Ovary (tissue), 10 donors: ENCODE measurements at places on chromosomes 3 and 15. TPM values are rescaled to one million over a fixed set of nuclear protein-coding genes. Genes with fewer than 3 reads are reported as not detected.

DNA sequence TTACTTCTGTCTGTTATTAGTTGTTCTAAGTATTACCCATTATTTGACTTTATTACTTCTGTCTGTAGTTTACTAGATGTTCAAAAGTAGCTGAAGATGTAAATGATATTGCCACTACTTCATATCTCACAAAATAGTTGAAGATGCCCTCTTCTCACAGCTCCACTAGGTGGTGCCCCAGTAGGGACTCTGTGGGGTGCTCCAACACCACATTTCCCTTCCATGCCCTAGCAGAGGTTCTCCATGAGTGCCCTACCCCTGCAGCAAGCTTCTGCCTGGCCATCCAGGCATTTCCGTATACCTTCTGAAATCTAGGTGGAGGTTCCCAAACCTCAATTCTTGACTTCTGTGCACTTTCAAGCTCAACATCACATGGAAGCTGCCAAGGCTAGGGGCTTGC lies 80.8 kb downstream of the KCNH8 start:
- DNase-seq = no peak

DNA sequence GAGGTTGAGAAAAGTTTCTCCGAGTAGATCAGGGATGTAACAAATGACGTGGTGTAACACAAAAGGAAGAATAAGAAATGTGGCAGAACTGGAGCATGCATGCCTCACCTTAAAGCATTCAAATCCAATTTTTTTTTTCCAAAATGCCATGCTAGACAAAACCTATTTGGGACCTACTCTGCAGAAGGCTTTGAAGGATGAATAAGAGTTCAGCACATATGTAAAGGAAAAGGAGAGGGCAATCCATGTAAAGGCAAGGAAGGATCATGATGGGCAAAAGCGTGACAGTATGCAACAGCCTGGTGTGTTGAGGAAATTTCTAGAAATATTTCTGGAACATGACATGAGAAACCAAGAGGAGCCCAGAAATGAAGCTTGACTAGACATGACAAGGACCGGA lies 116.4 kb downstream of the OXNAD1 start:
- no peak for DNase-seq

DNA sequence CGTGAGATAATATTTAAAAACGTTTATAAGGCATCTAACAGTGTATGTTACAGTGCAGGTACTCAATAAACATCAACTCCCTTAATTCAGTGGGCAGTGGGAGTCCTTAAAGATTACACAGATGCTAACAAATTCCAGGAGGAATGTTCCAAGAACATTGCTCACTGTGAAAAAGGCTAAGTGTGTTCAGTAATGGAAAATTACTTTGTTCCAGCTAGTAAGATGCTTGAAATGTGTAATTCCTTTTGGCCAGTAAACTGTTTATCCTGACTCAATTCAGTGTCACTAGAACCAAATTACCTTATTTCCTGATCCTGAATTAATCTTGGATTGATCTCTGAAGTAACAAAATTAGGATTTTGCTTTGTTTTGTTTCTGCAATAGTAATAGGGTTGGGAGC lies 54.2 kb upstream of the SEMA6D start:
- DNase-seq = no peak

DNA sequence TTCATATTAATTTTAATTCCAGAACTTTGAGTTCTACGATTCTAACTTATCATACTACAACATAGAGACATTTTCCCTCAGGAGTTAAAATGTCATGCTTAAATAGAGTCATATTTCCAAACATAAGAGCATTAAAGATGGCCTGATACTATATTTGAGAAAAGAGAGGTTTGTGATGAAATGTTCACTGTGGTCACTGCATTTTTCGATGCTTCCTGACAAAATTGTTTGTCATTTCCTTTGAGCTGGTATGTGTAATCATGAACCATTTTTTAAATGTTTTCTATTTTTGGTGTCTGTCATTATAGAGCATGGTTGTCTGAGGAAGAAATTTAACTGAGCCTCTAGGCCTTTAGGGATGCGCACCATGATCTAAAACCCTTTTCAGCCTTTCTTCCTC lies 721.4 kb upstream of the NR2F2 start:
- no peak for DNase-seq

GRCh38 chr3:133119176-133119575 lies 81.0 kb downstream of the TMEM108 start:
- no peak for DNase-seq

GRCh38 chr3:152376351-152377183 lies 107.8 kb downstream of the MBNL1 start:
- no peak for DNase-seq

DNA sequence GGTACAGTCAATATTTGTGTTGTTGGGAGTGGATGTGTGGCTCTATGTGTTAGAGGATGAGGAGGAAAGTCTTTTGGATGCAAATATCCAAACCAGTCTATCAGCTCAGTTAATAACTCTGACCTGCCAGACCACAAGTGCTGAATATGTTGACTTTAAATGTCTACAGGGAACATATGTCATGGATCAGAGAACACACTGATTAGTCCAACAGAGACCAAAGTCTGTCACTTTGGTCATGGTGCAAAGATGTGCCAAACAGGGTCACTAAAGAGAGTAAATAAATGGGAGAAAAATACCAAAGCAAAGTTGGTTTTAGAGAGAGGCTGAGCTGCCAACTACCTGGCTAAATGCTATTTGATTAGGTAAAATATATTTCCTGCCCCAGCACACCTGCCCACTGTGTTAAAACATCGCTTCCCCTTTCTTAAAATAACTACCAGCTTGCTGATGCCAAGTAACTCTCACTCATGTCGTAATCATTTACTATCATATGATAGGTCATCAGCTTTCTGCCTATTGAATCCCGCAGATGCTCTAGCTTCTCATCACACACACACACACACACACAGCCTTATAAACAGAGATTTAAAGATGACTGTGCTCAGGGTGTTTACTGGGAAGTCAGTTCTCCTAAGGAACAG lies 173.3 kb downstream of the PDZRN3 start:
- DNase-seq = no peak

GRCh38 chr15:95574053-95574452 lies 756.4 kb upstream of the NR2F2 start:
- DNase-seq = no peak

DNA sequence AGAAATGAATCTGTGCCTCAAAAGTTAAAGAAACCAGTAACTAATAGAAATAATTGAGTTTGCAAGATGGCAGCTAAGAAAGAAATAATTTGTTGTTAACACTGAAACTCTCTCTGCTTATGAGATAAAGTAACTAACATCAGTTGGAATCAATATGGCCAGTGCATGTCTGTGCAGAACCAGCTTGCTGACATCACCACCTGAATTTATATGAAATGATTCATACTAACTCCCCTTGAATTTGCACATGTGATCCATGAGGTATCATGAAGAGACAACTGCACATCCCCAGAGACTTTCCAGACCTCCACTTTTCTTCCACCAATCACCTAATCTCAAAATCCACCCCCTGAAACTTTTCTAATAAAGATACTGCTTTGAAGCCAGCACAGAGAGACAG lies 10.3 kb upstream of the SLC25A38 start:
- no peak for DNase-seq

GRCh38 chr3:46906471-46907058 lies 29.0 kb downstream of the PTH1R start:
- no peak for DNase-seq

DNA sequence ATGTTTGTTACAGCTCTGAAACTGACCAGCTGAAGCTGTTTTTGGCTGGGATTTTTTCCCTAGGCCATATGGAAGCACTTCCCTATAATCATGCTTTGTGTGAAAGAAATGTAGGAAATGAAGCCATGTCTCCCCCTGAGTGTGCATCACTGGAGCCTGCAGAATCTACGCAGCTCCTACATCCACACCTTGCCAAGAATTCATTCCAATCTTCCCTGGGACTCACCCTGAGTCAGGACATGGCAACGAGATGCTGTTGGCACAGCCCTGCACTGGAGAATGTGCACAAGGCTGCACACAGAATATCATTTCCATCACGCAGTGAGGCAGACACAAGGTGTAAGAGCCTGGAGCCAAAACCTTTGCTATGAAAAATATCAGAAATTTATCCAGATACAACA lies 189.5 kb downstream of the ADAMTSL3 start:
- no peak for DNase-seq

- no peak for DNase-seq
Measured at GRCh38 chr3:38128303-38128655, 8.6 kb downstream of the ACAA1 start.

Gene TMCO5A
- polyA plus RNA-seq = not detected

Gene CNTN4
- polyA plus RNA-seq = 1.7 TPM

Gene SPSB4
- polyA plus RNA-seq = 0.57 TPM

Gene RPLP1
- 175 TPM for polyA plus RNA-seq

Gene MUSTN1
- 30.0 TPM for polyA plus RNA-seq
